ENCODE measurements at places on chromosomes 1 and 21.

DNA sequence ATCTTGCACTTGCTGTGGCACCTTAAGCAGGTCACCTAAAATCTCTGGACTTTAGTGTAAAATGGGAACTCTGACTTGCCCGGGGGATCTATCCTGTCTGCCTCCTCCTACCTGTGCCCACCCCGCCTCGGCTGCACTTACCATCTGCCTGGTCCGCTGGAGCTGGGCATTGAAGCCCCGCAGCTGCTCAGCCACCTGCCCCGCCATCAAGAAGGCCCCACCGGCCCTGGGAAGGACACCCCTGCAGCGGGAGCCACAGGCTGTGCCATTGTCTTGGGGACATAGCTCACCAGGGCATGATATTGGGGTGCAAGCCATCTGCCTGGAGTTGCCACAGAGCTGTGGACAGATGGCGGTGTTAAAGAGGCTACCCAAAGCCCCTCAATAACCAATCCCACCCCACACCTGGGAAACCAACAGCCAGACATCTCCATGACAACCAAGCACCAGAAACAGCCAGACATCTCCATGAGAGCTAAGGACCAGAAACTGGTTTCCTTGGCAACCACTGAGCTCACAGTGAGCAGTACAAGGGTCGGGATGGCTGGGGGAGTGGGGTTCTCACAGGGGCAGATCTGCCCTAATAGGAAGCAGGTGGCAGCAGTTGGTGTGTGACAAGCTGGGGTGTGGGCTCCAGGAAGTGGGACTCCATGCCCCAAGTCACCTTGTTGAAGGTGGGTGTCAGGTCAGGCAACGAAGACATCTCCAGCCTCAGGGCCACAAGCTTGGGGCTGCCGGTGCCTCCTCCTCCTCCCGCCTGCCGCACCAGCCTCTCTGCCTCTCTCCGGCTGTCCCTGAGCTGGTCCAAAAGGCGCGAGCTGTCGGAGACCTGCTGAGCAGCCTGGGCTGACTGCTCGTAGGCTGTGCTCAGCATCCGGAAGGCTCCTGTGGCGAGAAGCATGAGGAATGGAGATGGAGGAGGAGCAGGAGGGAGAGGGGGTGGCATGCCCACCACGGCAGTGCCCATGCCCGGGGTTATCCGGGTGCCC, 29.1 kb downstream of the LAMB3 start:
- DNase-seq, result no peak

DNA sequence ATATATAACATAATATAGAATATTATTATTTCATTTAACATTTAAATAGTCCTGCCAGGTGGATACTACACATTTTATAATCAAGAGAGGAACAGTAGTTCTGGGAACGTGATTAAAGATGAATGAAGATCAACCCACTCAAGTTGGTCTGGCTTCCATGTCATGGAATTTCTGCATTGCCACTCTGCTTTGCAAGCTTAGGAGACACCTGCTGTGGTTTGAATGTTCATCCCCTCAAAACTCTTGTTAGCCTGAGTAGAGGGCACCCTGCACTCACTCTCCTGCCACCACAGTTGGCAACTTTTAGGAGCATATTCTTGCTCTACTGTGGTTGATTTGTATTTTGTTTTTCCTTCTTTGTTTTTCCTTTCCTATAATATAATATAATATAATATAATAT, 153.2 kb downstream of the GLUL start:
- no peak for DNase-seq

DNA sequence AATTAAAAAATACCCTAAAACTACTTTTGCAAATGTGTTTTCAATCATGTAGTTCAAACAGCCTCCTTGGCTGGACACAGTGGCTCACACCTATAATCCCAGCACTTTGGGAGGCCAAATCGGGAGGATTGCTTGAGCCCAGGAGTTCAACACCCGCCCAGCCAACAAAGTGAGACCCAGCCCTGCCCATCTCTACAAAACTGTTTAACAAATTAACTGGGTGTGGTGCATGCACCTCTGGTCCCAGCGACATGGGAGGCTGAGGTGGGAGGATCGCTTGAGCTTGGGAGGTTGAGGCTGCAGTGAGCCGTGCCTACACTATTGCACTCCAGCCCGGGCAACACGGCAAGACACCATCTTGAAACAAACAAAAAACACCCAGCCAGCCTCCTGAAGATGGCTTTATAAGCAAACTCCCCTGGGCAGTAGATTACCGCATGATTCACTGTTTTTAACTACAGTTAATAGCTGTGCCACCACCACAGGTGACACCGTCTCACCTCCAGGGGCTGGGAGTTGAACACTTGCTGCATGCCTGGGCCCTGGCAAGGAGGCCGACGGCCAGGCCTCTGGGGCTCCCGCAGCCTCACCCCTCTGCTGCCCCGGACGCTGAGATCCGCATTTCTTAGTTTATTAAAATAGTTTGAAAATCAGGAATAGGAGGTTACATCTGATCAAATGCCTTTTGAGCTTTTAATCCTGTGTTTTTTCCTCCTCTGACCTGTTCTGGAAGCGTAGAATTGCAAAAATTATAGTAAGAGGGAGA, 16.2 kb downstream of the PTTG1IP start:
- no peak for DNase-seq

GRCh38 chr1:67767103-67767782, 66.0 kb downstream of the GNG12 start:
- no peak for DNase-seq

- DNase-seq, result no peak
Observed at GRCh38 chr1:21361506-21361905, 71.2 kb upstream of the ECE1 start.
